ENCODE measurements at places on chromosomes 12 and 14.

DNA sequence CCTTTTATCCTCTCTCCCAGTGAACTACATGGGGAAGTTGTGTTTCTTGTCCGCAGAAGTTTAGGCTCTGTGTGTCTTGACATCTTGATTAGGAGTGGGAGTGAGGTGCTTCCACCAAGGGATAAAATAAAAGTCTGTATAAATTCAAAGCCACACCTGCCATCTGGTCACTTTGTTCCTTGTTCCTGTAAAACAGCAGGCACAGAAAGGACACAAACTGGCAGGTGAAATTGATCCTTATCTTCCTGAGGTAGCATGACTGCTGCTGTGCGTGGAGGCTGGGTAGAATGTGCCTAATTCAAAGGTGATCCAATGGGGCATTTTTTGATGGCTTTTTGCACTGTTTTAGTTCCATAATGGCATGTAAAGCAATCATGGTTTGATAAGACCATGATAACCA is 104.3 kb upstream of the KITLG start:
- DNase-seq = no peak

- no peak for DNase-seq
Measured at GRCh38 chr14:63209160-63209559, 4.9 kb downstream of the RHOJ start.

DNA sequence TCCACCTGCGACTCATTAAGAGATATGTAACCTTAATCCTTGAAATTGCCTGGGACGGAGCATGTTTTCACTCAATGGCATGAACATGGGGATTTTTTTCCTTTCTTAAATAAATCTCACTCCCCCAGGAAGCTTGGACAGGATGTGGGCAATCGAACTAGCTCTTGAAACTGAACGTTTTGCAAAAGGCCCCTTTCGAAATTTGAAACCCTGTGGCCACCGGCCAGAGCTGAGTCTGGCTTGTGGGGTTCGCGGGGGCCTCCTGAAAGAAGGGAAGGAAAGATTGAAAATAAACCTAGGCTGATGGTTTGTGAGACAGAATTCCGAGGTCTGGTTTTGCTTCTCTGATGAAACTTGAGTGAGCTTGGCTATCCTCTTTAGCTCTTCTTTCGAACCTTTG is 101.4 kb upstream of the RTL1 start:
- no peak for DNase-seq

DNA sequence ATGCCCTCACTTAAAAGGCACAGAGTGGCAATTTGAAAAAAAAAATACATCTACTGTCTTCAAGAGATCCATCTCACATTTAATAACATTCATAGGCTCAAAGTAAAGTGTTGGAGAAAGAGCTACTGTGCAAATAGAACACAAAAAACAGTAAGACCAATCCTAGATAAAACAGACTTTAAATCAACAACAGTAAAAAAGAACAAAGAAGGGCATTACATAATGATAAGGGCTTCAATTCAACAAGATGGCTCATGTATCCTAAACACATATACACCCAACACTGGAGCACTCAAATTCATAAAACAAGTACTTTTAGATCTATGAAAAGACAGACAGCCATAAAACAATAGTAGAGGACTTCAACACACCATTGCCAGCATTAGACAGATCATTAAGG is 93.6 kb upstream of the PCED1B start:
- DNase-seq = no peak

- no peak for DNase-seq
Measured at GRCh38 chr14:24095271-24096068, 1.4 kb downstream of the PCK2 start.

GRCh38 chr14:52080808-52081755 is 12.2 kb upstream of the NID2 start:
- DNase-seq = peak; percentile 71

- DNase-seq = no peak
Measured at GRCh38 chr12:49189731-49190716, 1.1 kb upstream of the TUBA1A start.

DNA sequence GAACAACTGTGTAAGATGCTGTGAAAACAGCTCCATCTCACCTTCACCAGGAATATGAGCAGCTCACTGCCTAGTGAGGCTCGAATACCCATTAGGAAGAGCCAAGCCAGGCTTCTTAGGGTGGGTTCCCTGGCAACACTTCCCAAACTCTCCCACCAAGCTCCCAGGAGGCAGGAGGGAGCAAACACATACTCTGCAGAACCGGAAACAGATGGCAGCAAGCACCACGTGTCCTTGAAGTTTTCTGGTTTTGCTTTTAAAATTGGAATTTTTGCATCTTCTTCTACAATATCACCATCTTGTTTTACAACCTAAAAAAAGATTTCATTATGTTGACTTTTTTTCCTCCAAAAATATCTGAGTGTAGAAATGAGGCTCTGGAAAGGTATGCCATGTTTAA is 186.7 kb downstream of the ZFP36L1 start:
- no peak for DNase-seq

DNA sequence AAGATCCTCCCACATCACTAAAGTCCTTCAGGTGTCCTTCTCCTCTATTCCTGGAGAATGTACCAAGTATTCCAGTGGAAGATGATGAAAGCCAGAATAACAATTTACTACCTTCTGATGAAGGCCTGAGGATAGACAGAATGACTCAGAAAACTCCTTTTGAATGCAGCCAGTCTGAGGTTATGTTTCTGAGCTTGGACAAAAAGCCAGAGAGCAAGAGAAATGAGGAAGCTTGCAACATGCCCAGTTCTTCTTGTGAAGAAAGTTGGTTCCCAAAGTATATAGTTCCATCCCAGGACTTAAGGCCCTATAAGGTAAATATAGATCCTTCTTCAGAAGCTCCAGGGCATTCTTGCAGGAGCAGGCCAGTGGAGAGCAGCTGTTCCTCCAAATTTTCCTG is 54.6 kb upstream of the HELB start:
- no peak for DNase-seq

DNA sequence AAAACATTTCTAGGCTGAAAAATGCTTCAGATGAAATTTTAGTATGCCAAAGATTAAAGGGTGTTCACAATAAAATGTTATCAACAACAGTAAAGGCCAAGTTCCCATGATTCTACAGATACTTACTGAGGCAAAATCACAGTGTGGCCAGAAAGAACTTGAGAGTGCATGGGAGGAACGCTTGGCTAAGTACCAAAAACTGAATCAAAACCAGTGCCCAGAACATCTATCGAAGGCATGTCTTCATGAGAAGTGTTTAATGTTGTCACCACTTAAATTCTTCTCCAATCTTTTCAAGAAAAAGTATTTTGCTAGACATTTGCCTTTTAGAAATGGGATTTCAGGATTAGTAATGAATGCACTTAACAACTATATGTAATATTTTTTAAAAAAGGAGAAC is 41.5 kb downstream of the KIF21A start:
- no peak for DNase-seq

DNA sequence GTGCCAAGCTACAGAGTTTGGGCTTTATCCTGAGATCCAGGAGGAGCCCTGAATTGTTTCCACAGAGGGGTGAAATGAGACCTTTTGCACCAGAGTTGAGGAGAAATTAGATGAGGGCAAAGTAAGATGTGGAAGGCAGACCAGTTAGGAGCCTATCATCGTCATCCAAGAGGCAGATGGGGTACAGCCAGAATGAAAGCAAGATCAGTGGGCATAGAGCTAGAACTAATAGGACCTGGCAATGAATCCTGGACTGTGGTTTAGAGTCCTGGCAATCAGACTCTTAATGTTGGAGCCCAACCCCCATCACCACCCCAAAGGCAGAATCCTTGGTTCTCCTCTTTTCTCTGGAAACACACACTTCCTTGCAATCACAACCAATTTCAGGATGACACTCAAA is 166.6 kb upstream of the HMGA2 start:
- DNase-seq = no peak

All from Panc1 (cell line).